ENCODE measurements at places on chromosomes 3 and 15. TPM values are rescaled to one million over a fixed set of nuclear protein-coding genes. Genes with fewer than 3 reads are reported as not detected.

GRCh38 chr3:23999012-23999641 is 54.0 kb downstream of the NR1D2 start:
- peak; percentile 71 for DNase-seq

- no peak for DNase-seq
These were observed 460.8 kb downstream of the MAGI1 start for GRCh38 chr3:65577843-65578430.

DNA sequence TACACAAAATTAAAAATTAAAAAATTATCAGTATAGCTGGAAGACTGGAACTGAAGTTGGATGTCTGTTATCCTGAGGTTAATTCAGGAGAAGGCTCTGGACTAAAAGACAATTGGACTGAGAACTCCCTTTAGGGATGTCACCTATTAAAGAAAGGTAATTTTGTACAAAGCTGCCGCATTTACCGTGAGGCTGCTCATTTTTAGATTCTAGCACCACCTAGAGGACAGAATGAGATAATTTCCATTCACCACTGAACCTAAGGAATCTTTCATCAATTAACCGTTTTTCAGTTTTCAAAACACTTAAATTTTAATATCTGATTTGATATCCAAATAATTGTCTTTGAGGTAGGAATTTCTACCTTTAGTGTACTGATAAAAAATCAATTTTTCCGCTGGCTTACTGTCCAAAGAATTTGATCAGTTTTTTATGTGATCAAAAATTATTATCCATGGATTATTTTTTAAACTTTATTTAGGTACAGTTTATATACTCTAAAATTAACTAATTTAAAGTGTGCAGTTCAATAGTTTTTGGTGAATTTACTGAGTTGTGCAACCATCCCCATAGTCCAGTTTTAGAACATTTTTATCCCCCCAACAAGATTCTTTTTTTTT is 106.7 kb upstream of the TNIK start:
- DNase-seq = peak; percentile 60

DNA sequence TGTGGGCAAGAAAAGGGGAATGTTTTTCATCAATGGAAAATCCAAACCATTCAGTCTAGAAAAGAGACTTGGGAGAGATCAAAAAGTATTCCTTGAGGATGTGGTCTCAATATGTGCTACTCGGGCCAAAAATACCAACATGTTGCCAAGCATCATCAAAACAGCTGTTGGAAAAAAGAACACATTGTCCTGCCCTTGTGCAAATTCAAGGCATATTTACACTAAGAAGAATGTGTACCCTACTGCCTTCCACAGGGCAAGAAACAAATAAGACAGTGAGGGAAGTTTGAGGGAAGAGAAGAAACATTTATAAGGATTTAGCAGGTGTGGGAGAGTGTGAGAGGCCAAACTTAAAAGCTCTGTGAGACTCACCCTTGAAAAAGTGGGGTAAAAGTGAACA is 252.1 kb downstream of the NTRK3 start:
- no peak for DNase-seq

- DNase-seq = peak; percentile 10
These were observed 404.7 kb upstream of the TGFBR2 start for GRCh38 chr3:30201715-30202114.

DNA sequence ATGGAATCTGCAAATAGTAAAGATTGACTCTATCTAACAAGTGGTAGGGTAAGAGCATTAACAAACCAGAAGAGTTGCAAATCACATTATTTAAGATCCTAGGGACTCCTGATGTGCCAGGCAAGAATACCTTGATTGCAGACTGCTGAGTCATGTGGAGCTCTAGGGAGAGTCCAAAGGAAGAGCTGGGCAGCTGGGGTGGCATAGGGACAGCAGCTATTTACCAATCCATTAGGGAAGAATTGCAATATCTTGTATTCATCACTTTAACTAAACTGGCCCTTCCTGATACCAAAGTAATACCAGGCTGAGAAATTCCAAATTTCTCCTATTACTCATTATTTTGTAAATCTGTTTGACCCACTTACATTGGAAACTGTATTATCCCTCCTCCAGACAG is 52.2 kb upstream of the ACP3 start:
- DNase-seq = no peak

GRCh38 chr3:124960698-124961097 is 26.1 kb upstream of the MUC13 start:
- DNase-seq = no peak

CFAP20DC gene
- 1.7 TPM for total RNA-seq

- no peak for DNase-seq
These were observed 57.5 kb downstream of the CPN2 start for GRCh38 chr3:194293546-194294198.

SENP8 gene
- 2.6 TPM for total RNA-seq

SYNM gene
- 8.4 TPM for total RNA-seq
